ENCODE measurements at places on chromosomes 3 and 15.

DNA sequence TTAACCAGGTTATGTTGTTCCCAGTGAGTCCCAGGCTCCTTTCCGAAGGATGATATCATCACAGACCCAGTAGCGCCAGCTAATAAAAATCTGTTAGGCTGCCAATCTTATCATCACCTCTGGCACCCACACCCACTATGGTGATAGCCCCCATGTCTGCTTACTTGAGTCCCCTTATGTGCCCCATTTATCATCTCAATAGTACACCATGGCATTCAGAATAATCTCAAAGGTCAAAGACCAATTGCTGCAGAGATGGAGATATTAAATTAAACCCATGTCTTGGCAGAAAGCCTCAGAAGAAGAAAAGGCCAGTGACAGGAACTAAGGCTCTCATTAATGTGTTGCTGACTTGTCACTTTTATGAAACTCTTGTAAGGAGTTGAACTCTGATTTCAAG is 32.8 kb downstream of the CPNE4 start:
- DNase-seq: no peak

DNA sequence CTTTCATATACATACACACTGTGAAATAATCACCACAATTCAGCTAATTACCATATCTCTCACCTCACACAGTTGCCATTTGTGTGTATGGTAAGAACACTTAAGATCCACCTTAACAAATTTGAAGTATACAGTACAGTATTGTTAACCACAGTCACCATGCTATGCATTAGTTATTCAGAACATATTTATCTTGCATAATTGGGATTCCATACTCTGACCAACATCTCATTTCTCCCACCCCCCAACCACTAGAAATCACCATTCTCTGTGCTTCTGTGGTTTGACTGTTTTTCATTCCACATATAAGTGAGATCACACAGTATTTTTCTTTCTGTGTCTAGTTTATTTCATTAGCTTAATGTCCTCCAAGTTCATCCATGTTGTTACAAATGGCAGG is 247.7 kb upstream of the CTNNB1 start:
- no peak for DNase-seq

GRCh38 chr3:112623213-112623612 is 17.7 kb downstream of the CCDC80 start:
- no peak for DNase-seq

- no peak for DNase-seq
These were observed 52.4 kb upstream of the FAM174B start for GRCh38 chr15:92707880-92708551.

- DNase-seq: no peak
These were observed 716.5 kb upstream of the GOLIM4 start for GRCh38 chr3:168812234-168812633.

DNA sequence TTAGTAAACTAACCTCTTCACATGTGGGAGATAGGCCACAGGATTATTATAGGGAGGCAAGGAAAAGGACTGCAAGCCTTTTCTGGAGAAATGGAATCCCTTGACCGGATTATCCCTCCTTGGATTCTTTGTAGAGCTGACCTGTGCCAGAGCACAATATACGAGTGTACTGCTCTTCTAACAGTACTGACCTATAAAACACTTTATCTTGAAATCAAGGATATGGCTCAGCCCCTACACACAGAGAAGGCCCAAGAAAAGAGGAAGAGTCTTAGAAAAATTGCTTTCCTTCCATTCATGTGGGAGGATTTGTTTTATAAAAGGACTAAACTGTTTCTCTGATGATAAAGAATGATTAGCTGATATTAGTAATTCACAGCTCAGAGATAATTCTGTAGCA is 42.2 kb downstream of the DMXL2 start:
- DNase-seq: no peak

GRCh38 chr3:125319765-125320164 is 55.4 kb downstream of the ZNF148 start:
- DNase-seq: no peak

Measured in NCI-H524 treated with DMSO at 0.1 percent for 48 hours (cell line).